ENCODE measurements at places on chromosomes 11 and 22. TPM values are rescaled to one million over a fixed set of nuclear protein-coding genes. Genes with fewer than 3 reads are reported as not detected.

- DNase-seq, result peak; percentile 39
Measured at GRCh38 chr22:24432059-24432853, 4.9 kb downstream of the ADORA2A start.

DNA sequence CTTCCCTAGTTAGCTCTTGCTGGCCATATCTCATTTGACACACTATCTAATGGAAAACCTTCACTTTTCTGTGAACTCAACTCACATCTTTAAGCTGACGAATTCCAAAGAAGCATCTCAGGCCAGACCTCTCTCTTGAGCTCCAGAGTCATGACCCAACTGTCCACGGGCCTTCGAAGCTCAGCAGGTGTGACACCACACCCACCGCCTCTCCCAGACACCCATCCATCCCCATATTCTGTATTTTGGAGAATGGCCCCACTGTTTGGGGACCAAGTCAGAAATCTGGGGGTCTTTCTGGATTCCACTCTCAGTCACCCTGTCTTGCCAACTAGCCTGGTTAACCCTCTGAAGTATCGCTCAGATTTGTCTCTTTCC is 125.8 kb downstream of the ST3GAL4 start:
- no peak for DNase-seq

GRCh38 chr11:78166855-78167469 is 21.5 kb downstream of the KCTD21 start:
- DNase-seq, result no peak

The CARD16 gene
- total RNA-seq, result 106 TPM

The NAV2 gene
- total RNA-seq, result 1.8 TPM

The ABCC8 gene
- not detected for total RNA-seq

The SHISAL1 gene
- total RNA-seq, result under 0.01 TPM
